ENCODE measurements at places on chromosomes 12 and 14.

- DNase-seq = peak; percentile 31
Observed at GRCh38 chr12:131860472-131861260, 32.5 kb downstream of the MMP17 start.

DNA sequence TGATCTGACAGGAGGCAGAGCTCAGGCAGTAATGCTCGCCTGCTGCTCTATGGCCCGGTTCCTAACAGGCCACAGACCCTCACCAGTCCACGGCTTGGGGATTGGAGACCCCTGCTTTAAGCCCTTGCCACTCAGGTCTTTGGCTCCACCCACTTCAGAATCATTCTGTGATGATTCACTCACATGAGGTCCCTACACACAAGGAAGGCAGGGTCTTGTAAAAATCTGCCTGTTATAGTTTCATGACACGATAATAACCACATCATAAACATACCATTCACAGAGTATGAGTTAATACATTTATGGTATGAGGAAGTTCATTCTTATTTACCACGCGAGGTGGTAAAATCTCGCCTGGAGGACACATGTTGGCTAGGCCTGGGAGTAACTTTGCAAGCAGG, 29.0 kb upstream of the MAX start:
- DNase-seq = no peak

GRCh38 chr12:131959641-131960589, 10.2 kb downstream of the EP400 start:
- DNase-seq = no peak

DNA sequence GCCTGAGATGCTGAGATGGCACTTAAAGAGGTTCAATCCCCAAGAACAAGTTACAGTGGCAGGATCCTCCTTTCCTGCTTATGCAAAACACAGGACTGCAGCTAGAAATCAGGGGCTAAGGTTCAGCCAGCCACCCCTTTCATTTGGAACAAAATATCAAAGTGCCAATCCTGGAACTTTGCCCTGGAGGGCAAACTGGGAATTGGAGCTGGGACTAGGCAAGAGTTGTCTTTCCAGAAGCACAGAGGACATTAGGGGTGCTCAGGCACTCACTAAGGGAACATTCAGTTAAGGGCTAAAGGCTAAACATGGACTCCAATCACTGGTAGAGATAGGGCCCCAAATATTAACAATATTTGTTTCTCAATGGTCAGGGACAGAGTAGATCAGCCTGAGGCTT, 237.2 kb downstream of the EMP1 start:
- no peak for DNase-seq

DNA sequence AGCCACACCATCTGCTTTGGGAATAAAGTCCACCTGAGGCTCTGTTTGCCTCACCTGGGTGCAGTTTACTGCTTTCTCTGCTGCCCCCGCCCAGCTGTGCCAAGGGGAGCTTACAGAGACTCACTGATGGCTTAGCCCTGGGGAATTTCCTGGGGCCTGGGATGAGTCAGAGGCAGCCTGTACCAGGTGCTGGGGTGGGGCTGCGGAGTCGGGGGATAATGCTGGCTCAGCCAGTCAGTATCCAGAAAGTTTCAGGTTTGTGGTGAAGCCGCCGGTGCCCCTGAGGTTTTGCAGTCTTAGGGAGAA, 22.3 kb downstream of the PLEKHG3 start:
- DNase-seq = peak; percentile 88

- DNase-seq = no peak
Observed at GRCh38 chr12:72264548-72265175, 7.5 kb upstream of the TRHDE start.

Data from CD4-positive, alpha-beta memory T cell (primary cell).